ENCODE measurements at places on chromosomes 12 and 14. TPM values are rescaled to one million over a fixed set of nuclear protein-coding genes. Genes with fewer than 3 reads are reported as not detected.

- DNase-seq, result no peak
These were observed 62.9 kb downstream of the GCH1 start for GRCh38 chr14:54839701-54840119.

DNA sequence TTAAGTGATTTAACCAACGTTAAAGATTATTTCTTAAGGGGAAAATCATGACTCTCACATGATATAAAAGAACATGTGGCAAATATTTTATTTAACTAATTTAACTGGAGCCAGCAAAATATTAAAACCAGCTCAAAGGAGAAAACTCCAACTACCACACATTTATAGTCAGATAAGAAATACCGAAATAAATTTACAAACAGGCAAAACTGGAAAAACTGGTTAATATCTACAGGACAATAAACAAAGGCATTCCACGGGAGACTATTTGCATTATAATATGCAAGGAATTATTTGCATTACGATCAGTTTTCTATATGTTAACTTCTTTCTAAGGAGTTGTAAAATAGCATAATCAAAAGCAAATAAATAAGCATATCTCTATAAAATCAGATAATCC is 13.8 kb upstream of the BCL2L14 start:
- DNase-seq, result no peak

DNA sequence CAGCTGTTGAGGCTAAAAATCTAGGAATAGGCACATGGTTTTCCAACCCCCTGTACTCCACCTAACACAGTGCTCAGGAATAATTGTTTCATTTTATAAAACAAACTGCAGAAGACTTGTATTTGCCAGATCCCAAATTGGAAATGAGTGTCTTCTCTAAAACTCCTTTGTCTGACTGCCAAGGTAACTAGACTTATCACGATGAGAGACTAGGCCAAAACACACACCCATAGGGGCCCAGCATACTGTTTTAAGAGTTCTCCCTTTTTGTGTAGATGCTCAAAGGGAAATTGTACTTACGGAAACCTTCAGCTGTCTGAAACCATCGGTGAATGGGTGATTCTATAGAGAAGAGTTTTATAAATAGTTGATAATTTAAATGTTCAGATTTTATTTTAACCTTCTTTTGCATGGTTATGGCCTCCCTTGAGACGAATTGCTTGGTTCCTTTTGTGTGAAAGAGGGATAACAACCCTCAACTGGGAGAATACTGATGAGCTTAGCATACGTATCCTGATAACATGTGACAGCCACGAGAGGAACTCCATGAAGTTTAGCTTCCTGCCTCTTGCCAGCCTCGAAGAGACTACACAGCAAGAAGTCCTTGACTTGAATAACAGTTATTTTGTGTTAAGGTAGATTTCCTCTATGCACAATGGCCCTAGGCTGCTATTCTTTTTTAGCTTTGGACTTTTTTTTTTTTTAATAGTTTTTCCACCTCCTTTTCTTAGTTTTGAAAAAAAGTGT is 103.3 kb downstream of the PELI2 start:
- DNase-seq, result no peak

DNA sequence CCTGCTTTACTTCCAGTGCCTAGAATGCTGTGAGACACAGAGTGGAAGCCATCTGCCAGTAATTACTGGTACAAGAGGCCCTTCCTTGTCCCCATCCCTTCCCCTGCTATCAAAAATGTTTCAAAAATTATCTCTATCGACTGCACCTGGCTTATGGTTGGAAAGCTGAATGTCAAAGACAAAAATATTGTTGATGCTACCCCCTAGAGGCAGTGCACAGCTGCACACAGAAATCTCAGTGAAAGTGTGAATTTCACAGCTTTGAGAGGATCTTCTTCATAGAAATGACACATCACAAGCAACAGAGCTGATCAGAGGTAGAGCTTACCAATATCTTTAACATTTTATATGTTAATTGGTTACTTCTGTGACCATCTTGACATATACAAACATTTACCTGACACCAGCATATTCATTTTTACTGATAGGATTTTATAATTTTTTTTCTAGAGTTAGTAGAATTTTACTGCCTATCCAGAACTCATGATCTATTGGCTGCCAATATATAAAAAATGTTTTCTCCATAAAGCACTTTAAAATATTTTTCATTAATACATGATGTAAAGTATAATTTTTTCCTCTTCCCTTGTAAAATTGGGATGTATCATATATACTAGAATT is 138.0 kb downstream of the AACS start:
- DNase-seq, result no peak

DNA sequence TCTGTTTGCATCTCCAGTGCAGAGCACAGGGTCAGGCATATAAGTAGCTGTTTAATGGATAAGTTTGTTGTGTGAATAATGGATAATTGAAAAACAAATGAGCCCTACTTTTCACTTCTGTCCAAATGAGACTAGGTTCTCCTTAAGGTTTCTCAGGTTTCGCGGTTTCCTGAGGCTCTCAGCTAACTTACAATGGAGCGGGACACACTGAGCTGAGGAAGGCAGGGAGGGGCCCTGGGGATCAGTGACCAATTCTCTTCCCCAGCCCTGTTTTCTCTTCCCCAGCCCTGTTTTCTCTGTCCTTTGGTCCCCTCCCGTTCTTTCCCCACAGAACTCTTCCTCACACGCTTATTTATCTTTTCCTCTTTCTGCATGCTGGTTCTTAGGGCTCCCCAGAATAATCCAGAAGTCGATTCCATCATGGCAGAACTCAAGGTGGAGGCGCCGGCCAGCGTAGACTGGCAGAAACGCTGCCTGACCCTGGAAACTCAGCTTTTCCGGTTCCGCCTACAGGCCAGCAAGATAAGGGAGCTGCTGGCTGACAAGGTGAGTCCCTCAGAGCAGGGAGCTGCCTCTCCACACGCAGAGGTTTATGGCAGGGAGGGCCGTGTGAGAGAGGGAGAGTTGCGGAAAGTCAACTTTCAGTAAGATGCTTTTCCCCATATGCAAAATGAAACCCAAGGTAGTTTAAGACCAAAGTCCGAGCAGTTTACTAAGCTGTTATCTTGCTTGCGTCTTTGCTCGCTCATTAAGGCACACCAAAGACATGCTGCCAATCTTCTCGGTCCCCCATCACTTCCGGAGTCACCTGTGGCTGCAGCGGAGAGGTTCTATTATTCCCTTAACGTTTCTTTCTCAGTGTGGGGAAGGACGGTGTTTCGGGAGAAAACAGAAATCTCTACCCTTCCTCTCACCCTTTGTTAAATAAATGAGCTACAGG is 8.6 kb downstream of the PLEKHH1 start:
- DNase-seq, result no peak

DNA sequence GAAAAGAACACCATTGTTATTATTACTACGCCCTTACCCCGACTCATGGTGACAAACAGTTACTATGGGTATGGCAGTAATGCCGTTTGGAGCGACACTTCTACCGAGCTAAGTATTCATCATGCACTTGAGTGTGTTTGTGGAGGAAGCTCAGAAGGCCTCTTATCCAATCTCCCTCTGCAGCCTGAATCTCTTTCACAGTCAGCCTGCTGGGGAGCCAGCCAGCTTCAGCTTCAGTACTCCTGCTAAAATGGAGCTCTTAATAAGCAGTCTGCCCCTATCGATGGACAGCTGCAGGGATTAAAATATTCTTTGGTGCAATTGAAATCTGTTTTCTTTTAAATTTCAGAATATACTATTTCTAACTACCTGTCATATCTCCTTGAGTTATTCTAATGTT is 24.7 kb upstream of the ATP5MC2 start:
- no peak for DNase-seq

- no peak for DNase-seq
These were observed 53.7 kb upstream of the OTOGL start for GRCh38 chr12:80045594-80045993.

DNA sequence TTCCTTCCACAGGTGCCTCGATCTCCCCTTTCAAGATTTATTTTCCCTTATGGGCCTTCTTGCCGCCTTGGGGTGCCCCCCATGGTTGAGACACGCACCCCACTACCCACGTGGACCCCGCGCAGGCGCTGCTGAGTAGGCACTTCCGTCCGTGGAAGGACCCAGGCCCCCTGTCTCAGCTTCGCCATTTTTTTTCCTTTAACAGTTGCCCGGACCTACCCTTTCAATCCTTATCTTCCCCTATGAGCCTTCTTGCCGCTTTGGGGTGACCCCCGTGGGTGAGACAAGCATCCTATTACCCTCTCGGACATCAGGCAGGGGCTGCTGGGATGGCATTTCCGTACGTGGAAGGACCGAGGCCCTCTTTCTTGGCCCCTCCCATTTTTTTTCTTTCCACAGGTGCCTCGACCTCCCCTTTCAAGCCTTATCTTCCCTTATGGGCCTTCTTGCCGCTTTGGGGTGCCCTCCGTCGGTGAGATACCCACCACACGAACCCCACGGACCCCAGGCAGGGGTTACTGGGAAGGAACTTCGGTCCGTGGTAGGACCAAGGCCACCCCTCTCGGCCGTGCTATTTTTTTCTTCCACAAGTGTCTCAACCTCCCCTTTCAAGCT is 268.2 kb downstream of the ALG10 start:
- DNase-seq, result peak; percentile 54

DNA sequence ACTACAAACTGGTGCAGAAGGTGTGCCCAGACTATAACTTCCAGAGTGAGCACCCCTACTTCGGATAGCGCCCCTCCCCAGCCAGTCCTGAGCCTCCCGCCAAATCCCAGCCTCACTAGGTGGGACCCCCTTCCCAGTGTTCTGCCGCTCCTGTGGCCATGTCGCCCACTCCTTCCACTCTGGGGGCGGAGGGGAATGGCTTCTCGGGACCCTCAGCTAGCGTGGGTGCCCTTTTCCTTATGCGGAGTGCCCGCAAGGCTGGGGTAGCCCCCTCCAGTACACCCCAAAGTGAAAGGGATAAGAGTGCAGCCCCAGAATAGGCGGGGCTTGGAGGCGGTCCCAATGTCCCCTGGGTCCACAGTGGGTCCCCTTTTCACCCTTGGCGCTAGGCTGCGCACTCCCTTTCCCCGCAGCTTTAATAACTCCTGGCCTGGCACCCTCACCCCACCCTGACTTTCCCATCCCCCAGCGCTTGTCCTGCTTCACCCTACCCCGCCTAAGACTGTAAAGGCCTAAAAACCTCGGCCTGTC is 3.8 kb upstream of the SHMT2 start:
- no peak for DNase-seq

DNA sequence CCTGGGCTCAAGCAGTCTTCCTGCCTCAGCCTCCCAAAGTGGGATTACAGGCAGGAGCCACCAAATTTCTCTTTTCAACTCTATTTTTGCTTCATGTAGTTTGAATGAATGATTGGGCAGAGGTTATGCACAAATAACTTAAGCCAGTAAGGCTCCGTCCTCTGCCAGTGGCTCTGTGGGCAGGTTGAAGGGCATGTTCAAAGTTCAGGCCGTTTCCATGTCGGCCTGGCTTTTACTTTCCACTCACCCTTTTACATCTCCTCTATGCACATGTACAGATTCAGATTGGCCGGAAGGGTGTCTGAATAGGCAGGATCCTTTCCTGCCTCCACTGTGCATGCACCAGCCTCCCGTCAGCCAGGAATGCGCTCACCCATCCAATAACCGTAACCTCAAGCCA is 132.3 kb downstream of the EML1 start:
- DNase-seq, result no peak

DNA sequence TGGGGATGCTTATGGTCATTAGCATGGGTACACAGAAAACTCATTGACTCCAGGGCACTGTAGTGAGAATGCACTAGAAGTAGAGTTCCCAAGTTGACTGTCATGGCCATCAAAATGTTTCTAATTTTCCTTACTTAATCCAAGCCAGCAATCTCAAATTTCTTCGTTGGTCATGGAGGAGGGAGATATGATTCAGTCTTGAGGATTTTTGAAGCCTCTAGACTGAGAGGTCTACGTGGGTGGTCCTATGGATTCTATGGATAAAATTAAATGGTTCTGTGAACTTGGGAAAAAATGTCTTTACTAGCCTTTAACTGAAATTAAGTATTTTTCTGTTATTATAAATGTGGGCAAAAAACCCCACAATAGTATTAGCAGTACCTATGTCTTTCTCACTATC is 508.5 kb downstream of the FUT8 start:
- DNase-seq, result no peak

DNA sequence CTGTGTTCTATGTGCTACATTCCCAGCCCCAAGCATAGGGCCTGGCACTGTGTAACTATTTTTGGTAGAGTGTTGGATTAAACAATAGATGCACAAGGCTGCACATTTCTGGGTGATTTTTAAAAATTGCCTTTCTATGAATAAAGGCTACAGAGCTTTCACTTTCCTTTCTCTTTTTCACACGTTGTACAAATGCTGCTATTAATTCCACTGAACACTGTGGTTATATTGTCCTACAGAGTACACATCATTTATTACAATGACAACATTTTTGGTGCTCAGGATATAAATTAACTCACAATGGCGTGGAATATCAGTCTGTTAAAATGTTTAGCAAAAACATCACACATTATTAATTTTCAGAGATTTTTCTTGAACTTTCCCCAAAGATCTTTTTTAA is 3.6 kb upstream of the EML1 start:
- no peak for DNase-seq

CMA1 gene
- total RNA-seq, result not detected

NGB gene
- total RNA-seq, result not detected

DDN gene
- 0.48 TPM for total RNA-seq

HHIPL1 gene
- total RNA-seq, result not detected

CLEC14A gene
- not detected for total RNA-seq

KRT85 gene
- total RNA-seq, result not detected

Measured in natural killer cell treated with Interleukin-12 subunit alpha and Interleukin-12 subunit beta and Interleukin-15 and Interleukin-18, amount 100 ng/mL, for 72 hours (primary cell).